Stimulated activated CD4-positive, alpha-beta T cell treated with anti-CD3 and anti-CD28 coated beads, Interleukin-1b, Interleukin-23, amount 100 ng/mL, for 4 hours (primary cell): ENCODE measurements at places on chromosomes 12 and 14.

GRCh38 chr14:50471838-50472465 is 60.4 kb downstream of the MAP4K5 start:
- no peak for DNase-seq

- no peak for DNase-seq
Observed at GRCh38 chr12:132615579-132616038, 3.0 kb upstream of the P2RX2 start.

GRCh38 chr12:9980126-9980525 is 8.9 kb downstream of the CLEC12A start:
- DNase-seq: no peak

GRCh38 chr14:80659783-80660182 is 281.8 kb downstream of the CEP128 start:
- no peak for DNase-seq

- no peak for DNase-seq
Observed at GRCh38 chr12:100404769-100405407, 48.0 kb downstream of the SLC17A8 start.

- no peak for DNase-seq
Observed at GRCh38 chr12:45298721-45299692, 83.1 kb downstream of the ANO6 start.

DNA sequence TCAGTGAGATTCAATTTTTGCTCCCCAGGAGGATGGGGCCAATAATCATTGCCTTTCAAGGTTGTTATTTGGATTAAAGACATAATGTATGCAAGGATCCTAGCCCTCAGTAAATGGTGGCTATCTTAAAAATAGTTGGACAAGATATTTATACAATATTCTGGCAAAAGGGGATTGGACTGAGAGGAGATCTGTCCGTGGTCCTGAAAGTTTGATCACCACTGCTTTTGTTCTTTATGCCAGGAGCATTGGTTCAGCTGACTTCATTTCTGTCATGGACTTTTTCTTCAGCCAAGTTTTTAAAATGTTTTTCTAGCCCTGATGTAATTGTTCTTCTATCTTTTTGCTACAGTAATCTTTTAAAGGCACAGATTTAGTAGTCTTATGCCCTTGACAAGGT is 70.2 kb upstream of the TCL1A start:
- no peak for DNase-seq

- DNase-seq: no peak
Observed at GRCh38 chr12:24697295-24697694, 251.6 kb downstream of the BCAT1 start.

DNA sequence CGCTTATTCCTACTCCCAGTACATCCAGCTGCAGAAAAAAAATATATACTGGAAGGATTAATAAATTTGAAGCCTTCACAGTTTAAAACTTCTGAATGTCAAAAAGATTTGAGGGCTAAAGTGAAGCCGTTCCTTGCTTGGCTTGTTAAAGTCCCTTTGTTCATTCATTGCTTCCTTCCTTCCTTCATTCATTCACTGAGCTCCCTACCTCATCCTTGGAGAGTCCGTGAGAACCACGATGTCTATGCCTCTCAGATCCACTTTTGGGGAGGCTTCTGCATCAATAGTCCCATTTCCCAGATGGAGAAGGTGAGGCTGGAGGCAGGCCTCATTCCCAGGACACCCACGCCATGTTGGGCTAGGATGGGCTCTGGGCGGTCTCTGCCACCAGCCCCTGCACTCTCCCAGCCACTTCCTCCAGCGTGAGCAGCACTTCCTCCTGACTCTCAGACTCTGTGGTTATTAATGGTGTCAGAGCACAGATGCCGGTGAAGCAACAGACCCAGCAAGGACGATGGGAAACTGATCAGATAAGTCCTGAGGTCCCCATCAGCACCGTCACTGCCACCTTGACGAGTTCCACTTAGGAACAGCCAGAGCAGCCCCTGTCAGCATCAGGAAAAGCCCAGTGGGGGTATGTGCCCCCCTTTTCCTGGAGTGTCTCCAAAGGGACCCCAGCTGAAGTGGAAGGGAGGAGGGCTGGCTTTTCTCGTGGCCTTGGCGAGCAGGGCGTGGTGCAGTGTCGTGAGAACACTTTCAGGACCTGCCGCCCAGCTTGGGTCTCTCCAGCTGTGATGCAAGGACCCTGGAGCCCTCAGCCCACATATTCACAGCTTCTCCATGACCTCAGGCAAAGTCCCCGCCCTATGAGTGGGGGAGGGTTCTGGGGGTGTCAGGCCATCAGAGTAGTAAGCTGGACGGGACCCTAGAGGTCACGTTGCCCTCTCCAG is 21.2 kb downstream of the ASB2 start:
- no peak for DNase-seq
